Astrocyte of the spinal cord (primary cell): ENCODE measurements at places on chromosomes 12 and 14.

- DNase-seq = no peak
These were observed 136.2 kb downstream of the NDUFA12 start for GRCh38 chr12:94867066-94867855.

DNA sequence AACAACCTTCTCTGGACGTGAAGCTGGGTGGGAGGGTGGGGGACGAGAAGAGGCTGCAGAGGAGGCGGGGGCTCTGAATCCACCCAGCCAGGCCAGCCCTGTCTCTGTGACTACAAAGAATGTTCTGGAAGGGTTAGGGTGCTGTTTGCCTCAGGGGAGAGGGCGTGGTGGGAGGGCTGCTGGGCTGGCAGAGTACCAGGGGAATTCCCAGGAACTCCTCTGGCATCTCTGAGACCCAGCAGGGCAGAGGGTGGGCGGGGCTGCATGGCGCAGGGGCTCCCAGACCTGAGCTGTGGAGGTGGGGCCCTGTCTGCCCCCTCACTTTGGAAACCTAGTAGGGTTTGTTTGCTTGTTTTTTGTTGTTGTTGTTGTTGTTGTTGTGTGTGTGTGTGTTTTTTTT lies 45.5 kb upstream of the FZD10 start:
- DNase-seq = no peak

GRCh38 chr12:109789526-109790048 lies 43.6 kb downstream of the TRPV4 start:
- DNase-seq = no peak

GRCh38 chr14:102770147-102771123 lies 6.8 kb upstream of the TRAF3 start:
- DNase-seq = no peak

DNA sequence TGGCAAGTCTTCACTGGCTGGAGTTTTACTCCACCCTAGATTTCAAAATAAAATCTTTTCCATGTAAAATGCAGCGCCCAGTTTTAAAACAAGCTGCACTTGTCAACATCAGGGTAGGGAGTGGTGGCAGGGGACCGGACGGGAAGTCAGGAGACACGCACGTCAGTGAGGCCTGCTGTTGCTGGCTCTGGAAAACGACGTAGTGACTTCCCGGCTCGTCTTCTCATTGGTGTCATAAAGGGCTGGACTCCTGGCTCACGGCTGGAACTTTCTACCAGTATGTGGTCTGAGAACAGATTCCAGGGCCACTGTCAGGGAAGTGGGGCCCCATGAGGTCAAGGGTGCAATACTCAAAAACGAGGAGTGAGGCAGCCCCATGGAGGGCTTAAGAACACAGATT lies 64.2 kb upstream of the FOXN3 start:
- DNase-seq = no peak

DNA sequence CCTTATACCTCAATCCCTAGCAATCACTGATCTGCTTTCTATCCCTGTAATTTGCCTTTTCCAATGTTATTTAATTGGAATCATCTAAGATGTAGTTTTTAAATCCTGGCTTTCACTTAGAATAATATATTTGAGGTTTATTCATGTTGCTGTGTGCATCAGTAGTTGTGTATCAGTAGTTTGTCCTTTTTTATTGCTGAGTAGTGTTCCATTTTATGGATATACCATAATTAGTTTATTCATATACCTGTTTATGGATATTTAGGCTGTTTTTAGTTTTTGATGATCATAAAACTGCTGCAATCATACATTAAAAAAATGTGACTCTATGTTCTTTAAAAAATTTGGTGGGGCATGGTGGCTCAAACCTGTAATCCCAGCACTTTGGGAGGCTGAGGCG lies 43.7 kb downstream of the FUT8 start:
- DNase-seq = no peak

DNA sequence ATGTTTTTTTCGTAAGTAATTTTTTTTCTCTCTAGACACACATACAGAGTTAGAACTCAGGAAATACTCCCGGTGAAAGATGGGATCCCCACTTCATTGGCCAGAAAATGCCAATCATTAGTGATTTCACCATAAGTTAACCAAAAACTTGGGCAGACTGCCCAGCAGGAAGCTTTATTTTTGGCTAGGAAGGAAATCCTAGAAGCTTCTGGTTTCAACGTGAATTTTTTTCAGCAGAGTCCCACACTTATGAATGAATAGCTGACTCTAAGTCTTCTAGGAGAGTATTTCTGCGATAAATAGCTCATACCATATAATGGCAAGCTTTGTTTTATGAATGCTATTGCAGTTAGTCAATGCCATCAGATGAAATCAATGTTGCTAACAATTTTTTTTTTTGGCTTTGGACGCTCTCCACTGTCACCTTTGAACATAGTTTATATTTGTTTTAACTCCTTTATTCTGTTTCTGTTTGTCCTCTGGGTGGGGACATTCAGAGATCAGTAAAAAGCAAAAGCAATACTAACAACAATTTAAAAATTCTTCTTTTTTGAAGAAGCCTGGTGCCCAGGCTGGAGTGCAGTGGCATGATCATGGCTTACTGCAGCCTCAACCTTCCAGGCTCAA lies 9.5 kb downstream of the PPP1CC start:
- peak; percentile 23 for DNase-seq

DNA sequence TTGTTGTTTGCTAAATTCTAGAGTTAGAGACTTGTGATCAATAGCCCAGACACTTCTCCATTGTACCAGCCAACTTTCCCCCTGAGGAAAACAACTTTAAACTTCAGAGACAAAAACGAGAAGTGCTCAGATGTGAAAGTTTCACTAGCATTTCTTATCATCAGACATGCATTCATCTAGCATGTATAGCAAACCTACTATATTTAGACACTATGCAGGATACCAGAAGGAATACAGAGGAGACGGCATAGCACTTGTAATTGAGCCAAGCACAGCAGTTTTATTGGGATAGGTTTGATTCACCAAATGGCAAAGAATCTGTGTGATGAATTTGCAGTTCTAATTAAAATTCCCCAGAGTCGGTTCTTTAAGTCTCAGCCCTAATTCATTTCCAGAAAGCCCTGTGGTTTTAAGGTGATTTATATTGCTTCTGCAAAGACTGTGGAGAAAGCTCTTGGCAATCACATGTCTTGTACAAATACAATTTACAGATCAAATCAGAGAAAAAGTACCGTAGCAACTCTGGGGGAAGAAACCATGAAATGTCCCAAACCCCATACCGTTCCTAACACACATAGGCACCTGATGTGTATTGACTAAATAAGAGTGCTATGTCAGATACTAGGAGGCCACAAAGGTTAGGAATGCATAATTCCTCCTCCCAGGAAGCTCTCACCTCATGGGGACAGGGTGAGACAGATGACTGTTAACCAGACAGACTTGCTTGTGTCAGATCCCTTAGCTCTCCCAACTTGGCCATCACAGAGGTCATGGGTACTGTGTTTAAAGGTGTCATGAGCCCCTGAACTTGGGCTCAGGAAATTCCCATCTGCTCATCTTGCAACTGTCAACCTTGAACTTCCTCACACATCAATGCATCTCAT lies 69.6 kb upstream of the KRAS start:
- peak; percentile 75 for DNase-seq

GRCh38 chr14:88868558-88869159 lies 44.2 kb downstream of the TTC8 start:
- peak; percentile 21 for DNase-seq

GRCh38 chr12:110107369-110108281 lies 16.5 kb upstream of the IFT81 start:
- DNase-seq = peak; percentile 93

GRCh38 chr12:94671917-94672316 lies 21.6 kb upstream of the TMCC3 start:
- no peak for DNase-seq

DNA sequence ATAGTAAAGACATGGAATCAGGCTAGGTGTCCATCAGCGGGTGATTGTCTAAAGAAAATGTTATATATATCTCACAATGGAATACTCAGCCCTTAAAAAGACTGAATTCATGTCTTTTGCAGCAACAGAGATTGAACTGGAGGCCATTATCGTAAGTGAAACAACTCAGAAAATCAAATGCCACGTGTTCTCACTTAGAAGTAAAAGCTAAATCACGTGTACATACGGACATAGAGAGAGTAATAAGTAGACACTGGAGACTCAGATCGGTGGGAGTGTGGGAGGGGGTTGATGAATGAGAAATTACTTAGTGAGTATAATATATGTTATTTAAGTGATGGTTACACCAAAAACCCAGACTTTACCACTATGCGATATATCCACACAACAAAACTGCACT lies 266.3 kb upstream of the PPFIA2 start:
- DNase-seq = no peak

DNA sequence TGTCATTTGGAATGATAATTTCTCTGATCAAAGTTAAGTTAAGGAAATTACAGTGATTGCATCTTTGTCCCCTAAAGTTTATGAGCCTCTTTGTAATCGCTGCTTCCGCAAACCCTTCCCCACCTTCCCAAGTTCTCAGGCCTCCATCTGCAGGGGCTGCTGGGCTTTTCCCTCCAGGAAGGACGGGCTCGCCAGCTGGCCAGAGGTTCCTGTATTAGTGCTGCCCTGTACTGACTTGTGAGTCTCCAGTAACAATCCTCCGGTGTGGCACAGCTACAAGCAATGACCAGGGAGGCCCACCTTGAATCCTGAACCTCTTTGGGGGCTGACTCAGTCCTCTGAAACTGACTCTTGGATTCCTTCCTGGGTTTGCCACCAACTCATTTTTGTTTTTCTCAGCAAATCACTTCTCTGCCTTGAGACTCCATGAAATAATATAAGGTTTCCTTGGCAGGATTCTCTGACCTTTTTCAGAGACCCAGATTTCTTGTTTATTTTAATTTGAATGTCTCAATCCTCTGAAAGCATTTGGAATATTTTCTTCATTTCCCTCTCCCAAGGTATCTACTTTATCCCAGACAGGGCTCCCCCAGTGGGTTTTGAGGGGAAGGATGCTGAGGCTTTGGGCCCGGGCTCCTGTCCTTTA lies 398.6 kb downstream of the ZFP36L1 start:
- DNase-seq = peak; percentile 28

DNA sequence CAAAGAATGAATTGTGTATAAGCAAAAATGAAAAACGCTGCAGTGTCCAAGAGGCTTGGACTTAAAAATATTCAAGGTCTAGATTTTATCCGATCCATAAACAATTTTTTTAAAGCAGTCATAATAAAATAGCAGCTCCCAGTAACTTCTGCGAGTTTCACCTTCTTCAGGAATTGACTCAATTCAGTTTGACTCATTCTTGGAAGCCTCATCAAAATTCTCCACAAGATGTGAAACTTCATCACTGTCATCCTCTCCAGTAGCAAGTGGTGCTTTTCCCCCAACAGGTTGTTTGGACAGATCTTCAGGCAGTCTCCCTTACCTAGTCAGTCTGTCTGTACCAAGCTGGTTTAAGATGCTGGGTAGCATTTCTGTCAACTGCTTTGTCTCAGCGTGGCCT lies 93.5 kb upstream of the FOXG1 start:
- peak; percentile 20 for DNase-seq

DNA sequence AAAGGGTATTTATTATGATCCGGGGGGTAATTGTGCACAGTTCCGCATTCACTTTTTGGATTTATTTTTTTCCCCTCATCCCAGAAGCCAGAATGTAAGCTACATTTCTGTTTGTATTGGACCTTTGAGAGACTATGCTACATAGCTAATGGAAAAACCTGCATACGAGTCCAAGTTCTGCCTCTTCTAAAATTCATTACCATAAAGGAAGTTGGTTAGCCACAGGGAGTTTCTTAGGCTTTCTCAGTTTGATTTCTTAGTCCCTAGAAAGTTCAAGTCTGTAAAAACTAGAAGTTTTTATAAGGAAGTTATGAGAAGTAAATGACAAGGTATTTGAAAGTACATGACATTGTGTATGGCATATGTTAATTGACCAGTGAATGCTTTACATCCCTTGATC lies 138.7 kb downstream of the PDE3A start:
- no peak for DNase-seq

GRCh38 chr14:51020024-51020710 lies 74.7 kb downstream of the TRIM9 start:
- peak; percentile 33 for DNase-seq

DNA sequence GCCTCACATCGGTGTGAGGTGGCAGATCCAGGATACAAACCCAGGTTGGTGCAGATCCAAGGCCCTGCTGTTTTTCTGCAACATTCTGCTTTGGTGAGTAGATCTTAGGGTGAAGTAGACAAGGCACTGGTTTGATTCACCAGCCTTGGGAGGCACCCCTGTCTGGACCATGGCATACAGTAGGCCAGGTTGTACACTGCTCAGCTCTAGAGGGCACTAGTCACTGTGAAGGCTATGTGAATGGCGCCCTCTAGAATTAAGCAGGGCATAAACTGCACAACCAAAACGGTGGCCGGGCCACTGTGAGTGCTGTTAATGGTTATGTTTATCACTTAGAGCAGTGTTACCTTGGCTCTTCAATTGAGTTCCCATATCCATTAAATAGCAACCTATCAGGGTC lies 280.6 kb upstream of the PWP1 start:
- no peak for DNase-seq

DNA sequence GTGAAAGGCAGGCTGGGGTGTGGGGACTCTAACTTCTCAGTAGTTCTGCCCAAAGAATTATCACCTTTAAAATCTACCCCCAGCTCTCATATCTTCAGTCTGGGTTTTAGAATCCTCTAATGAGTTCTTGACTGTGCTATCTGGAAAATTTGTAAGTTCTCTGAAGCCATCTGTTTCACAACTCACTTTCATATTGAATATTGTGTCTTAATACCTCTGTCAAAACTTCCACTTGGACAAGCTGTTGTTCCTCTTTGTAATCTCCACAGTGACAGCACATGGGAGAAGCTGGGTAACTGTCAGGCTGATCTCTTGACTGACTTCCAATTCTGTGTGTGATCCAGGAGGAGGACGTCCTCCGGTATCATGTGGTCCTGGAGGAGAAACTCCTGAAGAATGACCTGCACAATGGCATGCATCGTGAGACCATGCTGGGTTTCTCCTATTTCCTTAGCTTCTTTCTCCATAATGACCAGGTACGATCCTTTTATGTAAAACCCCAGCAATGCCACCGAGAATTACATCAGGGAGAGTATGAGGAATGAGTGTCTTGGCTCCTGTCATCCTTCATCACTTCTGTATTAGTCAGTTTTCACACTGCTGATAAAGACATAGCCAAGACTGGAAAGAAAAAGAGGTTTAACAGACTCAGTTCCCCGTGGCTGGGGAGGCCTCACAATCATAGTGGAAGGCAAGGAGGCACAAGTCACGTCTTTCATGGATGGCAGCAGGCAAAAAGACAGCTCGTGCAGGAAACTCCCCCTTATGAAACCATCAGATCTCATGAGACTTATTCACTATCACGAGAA lies 111.9 kb downstream of the STAB2 start:
- no peak for DNase-seq

GRCh38 chr14:40983604-40984003 lies 623.1 kb upstream of the LRFN5 start:
- DNase-seq = peak; percentile 53

GRCh38 chr14:73945159-73945670 lies 4.7 kb downstream of the FAM161B start:
- no peak for DNase-seq

GRCh38 chr14:59543873-59544272 lies 32.7 kb downstream of the CCDC175 start:
- no peak for DNase-seq

GRCh38 chr12:116427200-116427930 lies 131.8 kb upstream of the MAP1LC3B2 start:
- peak; percentile 26 for DNase-seq
